T-helper 17 cell (primary cell): ENCODE measurements at places on chromosomes 4 and X.

DNA sequence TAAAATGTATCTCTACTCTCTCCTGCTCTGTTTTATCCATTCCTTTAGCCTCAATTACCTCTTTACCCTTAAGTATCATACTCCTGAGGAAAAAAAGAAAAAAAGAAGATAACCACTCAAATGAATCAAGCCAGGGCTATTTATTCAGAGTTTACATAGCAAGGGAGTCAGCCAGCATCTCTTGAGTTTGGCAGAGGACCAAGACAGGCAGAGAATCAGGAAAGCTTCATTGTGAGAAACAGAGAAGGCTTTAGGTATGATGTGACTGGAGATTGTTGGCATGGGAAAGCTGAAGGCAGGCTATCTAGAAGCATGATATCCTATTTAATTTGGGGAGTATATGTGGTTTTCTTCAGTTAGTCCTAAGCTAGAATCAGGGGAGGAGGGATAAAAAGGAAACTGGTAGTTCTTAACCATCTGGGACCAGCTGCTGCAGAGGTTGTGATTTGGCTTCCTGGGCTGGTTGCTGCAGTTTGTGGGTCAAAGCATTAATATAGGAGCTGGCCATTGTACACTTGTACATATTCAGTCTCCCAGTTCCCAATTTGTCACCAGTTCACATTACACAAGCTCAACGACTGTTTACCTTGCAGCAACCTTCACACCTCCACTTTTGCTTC lies 11.2 kb downstream of the APELA start:
- H3K4me3 ChIP-seq: no peak overlapping the region
- H3K4me1 ChIP-seq: peaks cover 3% of the 10 kb centered on the region
- peaks cover 17% of the 10 kb centered on the region for H3K27me3 ChIP-seq
- H3K36me3 ChIP-seq: no peaks in the 10 kb centered on the region
- DNase-seq: no peak
- H3K27ac ChIP-seq: no peak overlapping the region

DNA sequence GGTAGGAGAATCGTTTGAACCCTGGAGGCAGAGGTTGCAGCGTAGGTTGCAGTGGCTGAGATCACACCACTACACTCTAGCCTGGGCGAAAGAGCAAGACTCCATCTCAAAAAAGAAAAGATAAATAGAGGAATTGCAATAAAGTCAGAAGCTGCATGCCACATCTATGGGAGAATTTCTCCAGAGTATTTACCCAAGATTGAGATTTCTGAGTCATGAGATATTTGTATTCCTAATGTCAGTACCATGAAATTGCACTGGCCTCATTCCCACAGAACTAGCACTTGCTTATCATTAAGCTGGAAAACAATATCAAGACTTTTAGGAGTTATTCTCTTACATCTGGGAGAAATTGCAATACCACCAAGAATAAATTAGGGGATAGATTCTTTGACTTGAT lies 37.4 kb downstream of the ASIC5 start:
- H3K27ac ChIP-seq: no peak overlapping the region
- no peak overlapping the region for H3K4me3 ChIP-seq
- no peak for DNase-seq
- no peaks in the 10 kb centered on the region for H3K36me3 ChIP-seq

- H3K36me3 ChIP-seq: no peaks in the 10 kb centered on the region
- H3K4me1 ChIP-seq: no peaks in the 10 kb centered on the region
- H3K27me3 ChIP-seq: peaks cover 8% of the 10 kb centered on the region
- H3K4me3 ChIP-seq: no peak overlapping the region
Measured at GRCh38 chr4:186345184-186345583, 79.2 kb downstream of the F11 start.

DNA sequence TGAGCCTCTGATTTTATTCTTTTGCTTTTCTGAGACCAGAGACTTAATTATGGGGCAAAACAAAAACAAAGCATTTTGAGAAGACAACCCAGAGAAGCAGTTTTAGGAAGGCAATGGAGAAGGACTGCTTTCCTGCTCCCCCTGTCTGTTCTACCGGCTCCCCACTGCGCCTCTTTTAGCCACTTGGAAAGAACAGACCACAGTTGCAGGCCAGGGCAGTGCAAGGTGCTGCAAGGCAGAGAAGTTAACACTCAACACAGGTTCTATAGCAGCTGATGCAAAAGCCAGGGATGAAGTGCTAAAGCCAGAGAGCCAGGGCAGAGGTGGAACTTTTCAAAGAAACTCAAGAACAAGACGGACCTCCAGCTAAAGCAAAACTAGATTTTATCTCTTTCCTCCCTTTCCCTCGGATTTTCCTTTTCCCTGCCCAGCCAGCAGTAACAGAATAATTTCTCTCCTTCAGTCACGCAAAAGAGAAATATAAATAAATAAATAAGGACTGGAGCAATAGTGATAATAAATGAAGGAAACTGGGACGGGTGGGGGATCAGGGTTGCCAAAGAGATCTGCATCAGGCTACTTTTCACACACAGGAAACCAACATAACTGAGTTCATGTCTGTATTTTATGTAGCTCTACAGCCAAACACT lies 10.4 kb downstream of the SH3RF1 start:
- no peak overlapping the region for H3K4me3 ChIP-seq
- peaks cover 47% of the 10 kb centered on the region for H3K27me3 ChIP-seq
- no peak for DNase-seq
- no peaks in the 10 kb centered on the region for H3K4me1 ChIP-seq
- H3K36me3 ChIP-seq: peaks cover 2% of the 10 kb centered on the region
- H3K27ac ChIP-seq: no peak overlapping the region

GRCh38 chr4:151014521-151015458 lies at the start of gene LRBA:
TSS of gene LRBA (minus strand) at chr4:151015284. CDS start at chr4:151014642, 642 bp downstream.
- no peaks in the 10 kb centered on the region for H3K36me3 ChIP-seq
- peak; percentile 79 for DNase-seq
- peaks cover 23% of the 10 kb centered on the region for H3K4me1 ChIP-seq
- peak within 1 kb of the TSS; percentile 92 for H3K27ac ChIP-seq
- no peaks in the 10 kb centered on the region for H3K27me3 ChIP-seq

GRCh38 chr4:118775405-118775804 lies 60.5 kb downstream of the SEC24D start:
- no peak overlapping the region for H3K4me3 ChIP-seq
- no peaks in the 10 kb centered on the region for H3K27me3 ChIP-seq
- no peaks in the 10 kb centered on the region for H3K36me3 ChIP-seq
- peak overlapping the region; percentile 81 for H3K27ac ChIP-seq
- H3K4me1 ChIP-seq: peaks cover 6% of the 10 kb centered on the region

DNA sequence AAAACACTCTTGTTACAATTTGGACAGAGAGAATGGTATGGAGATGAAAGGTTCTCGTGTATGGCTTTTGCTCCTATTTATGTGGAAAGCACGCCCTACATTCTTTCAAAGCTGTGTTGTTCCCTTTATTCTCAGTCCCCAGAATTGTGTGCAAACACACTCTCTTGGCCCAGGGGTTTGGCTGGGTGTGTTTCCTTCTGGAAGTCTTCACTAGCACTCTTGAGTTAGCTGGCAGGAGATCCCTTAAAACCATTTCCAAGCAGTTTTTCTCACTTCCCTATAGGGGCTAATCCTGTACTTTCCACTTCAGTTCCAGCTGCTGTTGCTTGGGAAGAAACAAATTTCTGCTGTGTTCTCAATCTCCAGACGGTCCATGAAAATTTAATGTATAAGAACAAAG lies 35.1 kb downstream of the FHL1 start:
- no peaks in the 10 kb centered on the region for H3K27me3 ChIP-seq
- DNase-seq: no peak
- H3K4me1 ChIP-seq: peaks cover under 1% of the 10 kb centered on the region
- no peak overlapping the region for H3K4me3 ChIP-seq
- no peak overlapping the region for H3K27ac ChIP-seq
- no peaks in the 10 kb centered on the region for H3K36me3 ChIP-seq

GRCh38 chr4:176217510-176217909 lies 22.1 kb upstream of the SPATA4 start:
- no peak for DNase-seq
- H3K27me3 ChIP-seq: peaks cover 20% of the 10 kb centered on the region
- no peak overlapping the region for H3K27ac ChIP-seq
- no peaks in the 10 kb centered on the region for H3K36me3 ChIP-seq
- no peak overlapping the region for H3K4me3 ChIP-seq

- no peak overlapping the region for H3K27ac ChIP-seq
- H3K4me1 ChIP-seq: no peaks in the 10 kb centered on the region
- H3K4me3 ChIP-seq: no peak overlapping the region
- DNase-seq: no peak
- H3K36me3 ChIP-seq: no peaks in the 10 kb centered on the region
Measured at GRCh38 chrX:42195506-42195905, 272.2 kb upstream of the CASK start.

GRCh38 chr4:2441393-2442174 lies 22.8 kb downstream of the CFAP99 start:
- peak; percentile 65 for DNase-seq
- H3K27me3 ChIP-seq: no peaks in the 10 kb centered on the region
- H3K4me1 ChIP-seq: peaks cover 3% of the 10 kb centered on the region
- H3K36me3 ChIP-seq: no peaks in the 10 kb centered on the region
- no peak overlapping the region for H3K4me3 ChIP-seq

DNA sequence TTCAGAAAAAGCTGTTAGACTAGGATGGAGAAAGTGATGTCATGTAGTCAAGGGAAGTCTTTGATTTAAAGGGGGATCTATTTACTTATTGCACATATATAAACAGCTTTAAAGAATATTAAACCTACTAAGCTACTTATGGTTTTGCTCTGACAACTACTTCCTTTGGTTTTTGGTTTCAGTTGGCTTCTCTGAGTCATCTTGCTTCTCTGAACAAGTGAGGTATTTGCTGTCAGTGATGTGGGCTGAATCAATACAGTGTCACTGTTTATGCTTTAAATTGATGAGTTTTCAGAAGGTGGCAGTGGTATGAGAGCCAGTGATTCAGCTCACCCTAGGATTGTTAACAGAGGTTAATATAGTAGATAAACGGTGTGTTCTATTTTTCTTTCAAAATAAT lies 75.1 kb downstream of the CEP44 start:
- H3K36me3 ChIP-seq: no peaks in the 10 kb centered on the region
- H3K4me3 ChIP-seq: no peak overlapping the region
- H3K27me3 ChIP-seq: peaks cover 23% of the 10 kb centered on the region
- H3K4me1 ChIP-seq: peaks cover 4% of the 10 kb centered on the region
- DNase-seq: no peak

- peak overlapping the region; percentile 91 for H3K27ac ChIP-seq
- no peaks in the 10 kb centered on the region for H3K27me3 ChIP-seq
- no peak for DNase-seq
- peak overlapping the region; percentile 100 for H3K4me3 ChIP-seq
Measured at GRCh38 chr4:110196871-110197528, 1.4 kb downstream of the ELOVL6 start.

GRCh38 chr4:46254788-46255187 lies 130.9 kb upstream of the GABRG1 start:
- no peaks in the 10 kb centered on the region for H3K4me1 ChIP-seq
- H3K36me3 ChIP-seq: no peaks in the 10 kb centered on the region
- no peak overlapping the region for H3K27ac ChIP-seq
- no peak for DNase-seq

GRCh38 chr4:128844931-128845330 lies 35.4 kb downstream of the JADE1 start:
- H3K27ac ChIP-seq: peak overlapping the region; percentile 72
- no peak overlapping the region for H3K4me3 ChIP-seq
- H3K4me1 ChIP-seq: peaks cover 39% of the 10 kb centered on the region

DNA sequence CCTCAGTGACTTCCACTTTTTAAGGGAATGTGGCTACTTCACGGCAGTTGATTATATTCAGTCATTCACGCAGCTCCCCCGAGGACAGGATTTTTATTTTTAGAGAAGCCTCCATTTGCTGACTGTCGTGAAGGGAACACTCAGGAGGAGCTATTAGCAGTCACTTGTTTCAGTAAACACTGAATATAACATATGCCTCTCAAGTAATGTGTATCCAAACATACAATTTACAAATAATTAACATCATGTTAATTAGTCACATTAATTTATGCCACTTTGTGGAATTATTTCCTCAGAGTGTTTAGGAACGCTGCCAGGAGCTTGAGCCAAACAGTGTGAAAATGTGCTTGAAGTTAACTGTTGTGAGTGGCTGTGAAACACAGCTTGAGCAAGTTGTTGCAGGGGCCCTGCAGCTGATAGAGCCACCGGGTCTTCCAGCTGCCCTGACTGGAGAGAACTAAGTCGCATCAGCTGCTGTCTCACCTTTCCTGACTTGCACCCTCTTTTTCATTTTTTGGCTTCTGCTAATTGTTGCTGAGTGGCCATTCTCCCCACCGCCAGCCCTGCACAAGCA lies 245.6 kb downstream of the LDB2 start:
- no peaks in the 10 kb centered on the region for H3K36me3 ChIP-seq
- H3K4me3 ChIP-seq: no peak overlapping the region
- H3K27ac ChIP-seq: no peak overlapping the region
- no peaks in the 10 kb centered on the region for H3K27me3 ChIP-seq
- no peaks in the 10 kb centered on the region for H3K4me1 ChIP-seq
- no peak for DNase-seq
